ENCODE measurements at places on chromosomes 7 and 10.

- DNase-seq: no peak
These were observed 4.3 kb upstream of the UPK3B start for GRCh38 chr7:76506081-76506440.

DNA sequence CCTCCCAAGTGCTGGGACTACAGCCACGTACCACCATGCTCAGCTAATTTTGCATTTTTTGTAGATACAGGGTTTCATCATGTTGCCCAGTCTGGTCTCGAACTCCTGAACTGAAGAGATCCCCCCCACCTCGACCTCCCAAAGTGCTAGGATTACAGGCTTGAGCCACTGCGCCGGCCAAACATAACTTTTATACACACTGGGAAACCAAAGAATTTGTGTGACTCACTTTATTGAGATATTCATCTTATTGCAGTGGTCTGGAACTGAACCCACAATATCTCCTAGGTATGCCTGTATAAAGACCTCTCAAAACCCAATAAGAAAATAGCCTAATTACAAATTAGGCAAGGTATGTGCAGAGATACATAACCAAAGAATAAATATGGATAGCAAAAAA, 182.6 kb upstream of the FEZF1 start:
- DNase-seq: no peak

DNA sequence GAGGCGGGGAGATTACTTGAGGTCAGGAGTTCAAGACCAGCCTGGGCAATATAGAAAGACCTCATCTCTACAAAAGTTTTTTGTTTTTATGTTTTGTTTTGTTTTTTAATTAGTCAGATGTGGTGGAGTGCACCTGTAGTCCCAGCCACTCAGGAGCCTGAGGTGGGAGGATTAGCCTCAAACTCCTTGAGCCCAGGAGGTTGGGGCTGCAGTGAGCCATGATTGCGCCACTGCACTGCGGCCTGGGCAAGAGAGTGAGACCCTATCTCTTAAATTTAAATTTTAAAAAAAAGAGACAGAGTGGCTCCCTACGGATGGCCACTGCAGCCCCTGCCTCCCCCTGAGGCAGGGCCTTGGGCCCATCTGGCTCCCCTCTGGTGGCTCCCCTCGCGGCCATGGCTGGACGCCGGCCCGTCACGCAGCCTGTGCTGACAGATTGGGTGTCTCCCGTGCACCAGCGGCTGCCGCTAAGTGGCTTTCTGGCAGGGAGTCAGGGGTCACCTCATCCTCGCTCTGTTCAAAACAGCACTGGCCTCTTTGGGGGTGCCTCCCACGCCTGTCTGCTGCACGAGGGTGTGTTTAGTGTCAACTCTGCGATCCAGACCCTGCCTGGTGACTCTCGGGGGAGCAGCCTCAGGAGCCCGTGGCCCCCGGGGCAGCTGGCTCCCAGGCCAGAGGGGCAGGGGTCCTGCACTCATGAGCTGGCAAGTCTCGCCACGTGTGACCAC, 44.4 kb upstream of the ELN start:
- DNase-seq: no peak

DNA sequence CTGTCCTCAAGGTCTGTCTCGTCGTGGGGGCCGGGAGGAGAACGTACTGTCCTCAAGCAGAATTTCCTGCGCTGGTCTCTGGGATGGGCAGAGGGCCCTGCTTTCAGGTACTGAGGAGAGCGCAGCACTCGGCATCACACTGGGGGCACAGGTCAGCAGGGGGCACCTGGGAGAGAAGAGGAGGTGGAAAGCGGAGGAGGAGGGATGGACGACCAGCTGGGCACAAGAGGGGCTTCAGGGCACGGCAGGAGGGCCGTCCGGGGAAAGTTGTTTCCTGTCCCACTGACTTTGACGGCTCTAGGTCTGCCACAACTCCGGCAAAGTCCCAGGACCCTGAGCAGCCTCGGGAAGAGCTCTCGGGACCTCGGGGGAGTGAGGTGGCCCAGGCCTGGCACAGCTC, 536.9 kb downstream of the DNAJB6 start:
- no peak for DNase-seq

DNA sequence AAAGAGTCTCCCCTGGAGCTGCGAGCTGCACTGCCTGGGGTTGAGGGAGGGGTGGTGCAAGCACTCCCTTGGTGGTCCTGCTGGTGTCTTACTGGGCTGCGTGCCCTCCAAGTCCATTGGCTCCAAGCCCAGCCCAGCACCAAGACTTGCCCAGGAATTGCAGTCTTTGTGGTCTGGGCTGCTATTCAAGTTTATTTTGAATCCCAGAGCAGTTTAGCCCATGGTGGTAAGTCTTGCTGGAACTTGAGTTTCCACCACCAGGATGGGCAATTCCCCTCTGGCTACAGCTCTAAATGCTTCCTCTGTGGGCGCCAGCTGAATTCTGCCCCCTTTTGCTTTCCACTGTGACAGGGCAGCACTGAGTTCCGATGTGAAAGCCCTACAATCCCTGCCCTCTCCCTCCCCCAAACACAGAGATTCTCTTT, 25.1 kb downstream of the GALNT11 start:
- DNase-seq: no peak

DNA sequence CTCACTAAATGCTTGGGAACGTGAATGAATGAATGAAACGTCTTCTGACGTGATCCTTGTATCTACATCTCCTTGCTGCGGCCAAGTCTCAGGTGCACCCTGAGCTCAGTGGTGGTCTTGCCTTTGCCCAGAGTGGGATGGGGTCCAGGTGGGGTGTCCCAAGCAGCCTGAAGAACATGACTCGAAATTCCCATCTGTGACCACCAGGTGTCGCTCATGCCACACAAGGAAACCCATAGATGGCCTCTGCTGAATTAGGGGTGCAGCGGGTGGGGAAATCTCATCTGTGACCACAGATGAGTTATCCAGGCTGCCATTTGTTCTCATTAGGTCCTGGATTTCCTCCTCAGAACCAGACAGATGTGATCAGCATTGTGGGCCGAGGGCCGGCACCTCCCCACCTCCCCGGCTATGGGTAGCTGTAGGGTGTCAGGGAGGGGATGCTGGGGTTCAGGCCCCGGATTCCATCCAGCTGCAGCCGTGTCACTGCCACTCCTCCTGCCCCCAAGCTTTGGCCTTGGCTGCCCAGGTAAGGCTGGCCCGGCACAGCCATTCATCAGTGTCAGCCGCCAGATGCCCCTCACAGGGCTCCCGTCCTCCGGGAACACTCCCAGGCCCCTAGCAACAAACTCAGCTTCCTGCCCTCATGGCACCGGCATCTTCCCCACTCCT, 21.0 kb upstream of the GNA12 start:
- peak; percentile 70 for DNase-seq

GRCh38 chr10:6406220-6407033, 173.6 kb downstream of the PRKCQ start:
- no peak for DNase-seq

- no peak for DNase-seq
These were observed 108.0 kb downstream of the SH3PXD2A start for GRCh38 chr10:103747193-103747865.

GRCh38 chr10:78846760-78847159, 222.0 kb upstream of the ZMIZ1 start:
- no peak for DNase-seq

- DNase-seq: peak; percentile 39
These were observed 49.1 kb upstream of the ELN start for GRCh38 chr7:73978661-73979563.

GRCh38 chr7:26224359-26224758, 22.8 kb downstream of the CBX3 start:
- DNase-seq: no peak

DNA sequence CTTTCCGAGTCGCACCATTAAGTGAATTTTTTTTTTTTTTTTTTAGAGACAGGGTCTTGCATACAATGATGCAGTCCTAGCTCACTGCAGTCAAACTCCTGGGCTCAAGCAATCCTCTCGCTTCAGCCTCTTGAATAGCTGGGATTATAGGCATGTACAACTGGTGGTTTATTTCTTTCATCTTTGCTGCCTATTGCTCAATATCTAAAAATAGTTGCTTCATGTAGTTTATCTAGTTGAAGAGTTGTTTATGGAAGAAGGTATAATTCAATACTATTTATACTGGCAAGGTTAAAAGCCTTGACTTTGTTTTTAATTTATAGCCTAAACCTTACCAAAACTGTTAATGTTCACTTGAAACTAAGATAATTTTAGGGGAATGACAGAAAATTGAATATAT, 66.9 kb downstream of the SEMA3D start:
- no peak for DNase-seq

- no peak for DNase-seq
These were observed 31.2 kb downstream of the CXCL12 start for GRCh38 chr10:44353721-44354120.

- no peak for DNase-seq
These were observed 149.2 kb downstream of the DYNC1I1 start for GRCh38 chr7:95921543-95921942.

DNA sequence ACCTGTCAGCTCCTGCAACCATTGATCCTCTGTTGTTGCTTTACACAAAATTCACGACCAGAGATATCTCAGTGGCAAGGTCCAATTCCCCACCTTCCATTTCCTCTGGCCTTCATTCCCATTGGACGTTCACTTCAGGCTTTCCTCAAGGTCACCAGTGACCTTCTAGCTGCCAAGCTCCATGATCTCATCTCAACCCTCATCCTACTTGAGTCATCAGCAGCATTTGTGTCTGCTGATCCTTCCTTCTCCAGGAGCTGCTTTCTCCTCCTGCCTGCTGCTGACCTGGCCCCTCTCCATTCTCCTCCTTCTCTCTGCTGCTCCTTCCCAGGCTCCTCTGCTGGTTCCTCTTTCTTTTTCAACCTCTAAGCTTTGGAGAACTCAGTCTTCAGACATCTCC, 66.2 kb upstream of the C10orf90 start:
- DNase-seq: no peak

DNA sequence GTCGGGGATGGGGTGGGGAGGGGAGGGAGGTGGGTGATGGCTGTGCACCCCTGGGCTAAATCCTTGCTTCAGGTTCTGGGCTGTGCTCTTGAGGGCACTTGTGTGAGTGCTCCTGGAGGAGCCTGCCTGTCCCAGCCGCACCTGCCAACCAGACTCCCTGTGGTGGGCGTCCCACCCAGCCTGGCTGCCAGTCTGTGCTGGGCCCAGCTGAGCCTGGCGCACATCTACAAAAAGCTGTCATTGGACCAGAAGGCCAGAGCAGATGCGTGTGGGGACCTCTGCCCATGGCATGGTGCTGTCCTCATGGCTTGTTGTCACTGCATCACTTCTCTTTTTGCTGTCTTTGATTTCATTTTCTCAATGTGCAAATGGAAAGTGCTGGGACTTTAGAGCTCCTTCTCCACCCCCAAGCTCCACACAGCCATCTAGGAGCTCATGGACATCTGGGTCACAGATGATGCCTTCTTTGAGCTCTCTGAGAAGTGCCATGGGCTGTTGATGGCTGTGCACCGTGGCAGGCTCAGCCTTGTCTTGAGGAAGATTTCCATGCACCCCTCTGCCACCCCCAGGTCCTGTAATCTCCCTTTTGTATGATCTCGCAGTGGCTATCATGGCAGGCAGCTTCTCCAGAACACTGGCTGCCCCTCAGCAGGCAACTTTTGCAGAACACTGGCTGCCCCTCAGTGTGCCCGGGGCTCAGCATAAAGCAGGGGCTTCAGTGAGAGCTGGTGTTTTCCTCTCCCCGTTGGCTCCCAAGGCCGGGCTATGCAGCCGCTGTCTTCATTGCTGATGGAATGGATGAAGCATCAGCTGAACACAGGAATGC, 83.9 kb downstream of the ADCY1 start:
- DNase-seq: no peak

DNA sequence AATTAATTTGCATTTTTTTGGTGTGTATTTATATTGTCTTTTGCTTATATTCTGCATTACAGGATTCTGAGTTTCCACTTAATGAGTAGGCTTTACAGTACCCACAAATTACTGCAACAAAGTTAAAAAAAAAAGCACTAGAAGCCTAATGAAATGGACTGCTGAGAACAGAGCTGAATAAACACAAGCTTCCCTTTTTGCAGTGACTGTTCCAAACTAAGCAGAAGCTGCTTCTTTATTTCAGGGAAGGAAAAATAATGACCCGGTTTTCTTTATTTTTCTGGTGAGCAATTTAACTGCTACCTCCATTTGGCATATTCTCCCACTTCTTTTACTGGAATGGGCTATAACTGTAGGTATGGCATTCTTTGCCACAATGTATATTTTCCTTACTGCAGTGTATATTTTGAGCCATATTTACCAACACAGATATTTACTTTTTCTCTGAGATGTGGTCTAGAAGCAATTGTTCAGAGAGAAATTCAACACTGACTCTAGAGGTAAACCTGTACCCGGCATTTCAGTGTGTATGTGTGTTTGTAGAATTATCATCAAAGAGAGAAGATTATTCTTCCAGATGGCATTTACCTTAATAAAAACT, 56.9 kb downstream of the HDAC9 start:
- DNase-seq: peak; percentile 76

GRCh38 chr10:32114508-32114907, 58.3 kb upstream of the KIF5B start:
- no peak for DNase-seq

DNA sequence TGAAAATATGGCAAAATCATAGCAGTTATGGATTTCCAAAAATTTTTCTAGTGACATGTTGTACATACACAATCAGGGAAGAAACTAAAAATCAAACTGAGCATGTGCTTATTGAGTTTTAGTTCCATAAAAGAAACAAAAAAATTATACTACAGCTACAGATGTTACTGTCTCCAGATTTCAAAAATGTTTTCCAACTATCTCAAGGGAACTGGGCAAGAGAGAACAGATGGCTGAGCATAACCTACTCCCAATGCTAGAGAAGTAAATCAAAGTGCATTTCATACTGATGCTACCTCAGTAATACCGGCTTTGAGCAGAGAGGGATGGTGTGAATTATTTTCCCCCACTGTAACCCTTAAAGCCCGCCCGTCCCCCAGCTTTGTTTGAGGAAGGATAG, 40.7 kb upstream of the KMT2C start:
- no peak for DNase-seq

DNA sequence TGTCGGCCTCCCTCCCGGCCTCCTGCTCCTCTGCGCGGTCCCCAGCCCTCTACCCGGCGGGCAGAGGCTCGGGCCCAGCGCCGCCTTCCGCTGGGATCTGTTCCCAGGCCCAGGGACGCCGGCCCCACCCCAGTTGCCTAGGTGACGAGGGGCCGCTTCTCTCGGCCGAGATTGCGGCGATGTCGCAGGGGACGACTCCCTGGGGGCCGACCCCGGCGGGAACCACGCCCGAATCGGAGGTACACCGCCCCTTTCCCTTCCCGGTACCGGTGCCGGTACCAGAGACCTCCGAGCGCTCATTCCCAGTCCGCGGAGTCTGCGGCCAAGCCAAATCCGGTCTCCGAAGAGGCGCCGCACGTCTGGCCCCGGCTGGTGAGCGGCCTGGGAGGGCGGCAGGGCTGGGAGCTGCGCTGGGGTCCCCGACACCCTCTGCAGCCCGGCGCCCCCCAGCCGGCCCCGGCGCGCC, at the start of gene CABCOCO1:
CABCOCO1 (plus strand) TSS at position 136 of the 466 bp plus-strand sequence; CDS start at position 180, 44 bp downstream.
- peak; percentile 51 for DNase-seq

Data from NCI-H2081 (cell line).